ENCODE measurements at places on chromosomes 4 and X. TPM values are rescaled to one million over a fixed set of nuclear protein-coding genes. Genes with fewer than 3 reads are reported as not detected.

GRCh38 chr4:142615324-142615665 lies 230.8 kb downstream of the INPP4B start:
- no peaks in the 10 kb centered on the region for H3K4me1 ChIP-seq
- H3K36me3 ChIP-seq, result peaks cover 4% of the 10 kb centered on the region
- no peak overlapping the region for H3K4me3 ChIP-seq

- H3K27me3 ChIP-seq, result no peaks in the 10 kb centered on the region
- no peak for DNase-seq
- H3K4me1 ChIP-seq, result no peaks in the 10 kb centered on the region
- no peaks in the 10 kb centered on the region for H3K36me3 ChIP-seq
- H3K4me3 ChIP-seq, result no peak overlapping the region
Observed at GRCh38 chrX:10167573-10167972, 10.8 kb downstream of the CLCN4 start.

GRCh38 chr4:18735740-18736268 lies 714.2 kb upstream of the LCORL start:
- no peaks in the 10 kb centered on the region for H3K27me3 ChIP-seq
- H3K27ac ChIP-seq, result no peak overlapping the region
- DNase-seq, result no peak

GRCh38 chrX:65878456-65878855 lies 161.4 kb downstream of the VSIG4 start:
- no peaks in the 10 kb centered on the region for H3K27me3 ChIP-seq
- H3K36me3 ChIP-seq, result no peaks in the 10 kb centered on the region
- no peak overlapping the region for H3K4me3 ChIP-seq
- no peak for DNase-seq
- no peak overlapping the region for H3K27ac ChIP-seq
- peaks cover 12% of the 10 kb centered on the region for H3K4me1 ChIP-seq

- no peaks in the 10 kb centered on the region for H3K27me3 ChIP-seq
- no peak overlapping the region for H3K4me3 ChIP-seq
- no peaks in the 10 kb centered on the region for H3K36me3 ChIP-seq
- no peak overlapping the region for H3K27ac ChIP-seq
- no peaks in the 10 kb centered on the region for H3K4me1 ChIP-seq
Observed at GRCh38 chr4:71550220-71551165, 211.7 kb downstream of the SLC4A4 start.

- H3K27me3 ChIP-seq, result no peaks in the 10 kb centered on the region
- no peak overlapping the region for H3K4me3 ChIP-seq
- no peak for DNase-seq
- H3K36me3 ChIP-seq, result no peaks in the 10 kb centered on the region
- no peak overlapping the region for H3K27ac ChIP-seq
Observed at GRCh38 chr4:3710451-3711182, 55.6 kb upstream of the ADRA2C start.

GRCh38 chr4:101019313-101019712 lies 328.0 kb downstream of the PPP3CA start:
- no peak overlapping the region for H3K4me3 ChIP-seq
- no peak for DNase-seq
- no peaks in the 10 kb centered on the region for H3K27me3 ChIP-seq
- no peaks in the 10 kb centered on the region for H3K36me3 ChIP-seq
- H3K4me1 ChIP-seq, result peaks cover 42% of the 10 kb centered on the region

DNA sequence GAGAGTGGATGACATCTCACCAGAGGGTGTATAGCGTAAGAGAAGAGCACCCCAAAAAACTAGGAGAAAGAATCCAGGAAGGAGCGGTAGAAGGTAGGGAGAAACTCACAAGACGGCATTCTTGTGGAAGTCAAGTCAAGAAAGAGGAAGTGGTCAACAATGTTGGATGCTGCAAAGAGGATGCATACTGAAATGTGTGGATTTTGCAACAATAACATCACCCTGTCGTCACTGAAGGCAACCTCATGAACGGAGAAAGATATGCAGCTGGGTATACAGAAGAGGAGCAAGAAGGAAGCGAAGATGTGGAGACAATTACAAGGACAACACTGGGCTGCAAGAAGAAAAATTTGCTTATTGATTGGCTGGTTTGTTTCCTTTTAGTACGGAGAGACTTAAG lies 11.4 kb upstream of the TAPT1 start:
- no peak overlapping the region for H3K4me3 ChIP-seq
- H3K27ac ChIP-seq, result no peak overlapping the region
- H3K36me3 ChIP-seq, result no peaks in the 10 kb centered on the region
- no peaks in the 10 kb centered on the region for H3K4me1 ChIP-seq
- no peaks in the 10 kb centered on the region for H3K27me3 ChIP-seq

DNA sequence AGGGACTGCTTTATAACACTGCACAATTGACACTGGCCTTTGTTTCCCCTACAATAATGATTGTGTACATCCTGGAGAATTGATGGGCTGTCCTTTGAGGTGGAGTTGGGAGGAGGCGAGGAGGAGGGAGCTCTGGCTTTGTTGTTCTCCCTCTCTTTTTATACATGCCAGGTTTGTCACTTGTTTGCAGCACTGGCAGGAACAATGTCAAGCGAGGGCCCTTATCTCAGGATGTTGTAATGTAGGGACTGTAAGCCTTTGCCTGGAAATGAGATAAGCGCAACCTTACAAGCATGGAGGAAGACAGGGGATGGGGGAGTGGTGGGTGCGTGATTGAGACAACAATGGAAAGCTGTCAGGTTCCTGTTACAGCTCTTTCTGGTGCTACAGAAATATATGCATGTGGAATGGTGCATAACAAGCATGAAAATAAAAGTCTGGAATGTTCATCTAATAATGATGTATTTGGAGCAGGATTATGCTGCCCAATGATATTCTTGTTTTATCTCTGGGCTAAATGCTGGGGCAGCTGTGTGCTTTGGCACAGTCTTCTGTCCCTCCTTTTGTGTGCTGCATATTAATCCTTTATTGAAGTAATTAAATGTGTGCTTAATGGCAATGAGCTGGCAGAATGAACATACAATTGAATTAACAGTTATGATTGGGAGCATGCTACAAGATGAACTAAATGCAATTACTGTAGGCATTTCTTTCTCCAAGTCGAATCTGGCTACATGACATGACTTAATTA lies 294.4 kb downstream of the GPAT3 start:
- no peak overlapping the region for H3K27ac ChIP-seq
- H3K36me3 ChIP-seq, result no peaks in the 10 kb centered on the region
- H3K4me3 ChIP-seq, result no peak overlapping the region
- H3K4me1 ChIP-seq, result no peaks in the 10 kb centered on the region

- no peaks in the 10 kb centered on the region for H3K36me3 ChIP-seq
- DNase-seq, result no peak
- no peaks in the 10 kb centered on the region for H3K4me1 ChIP-seq
- H3K4me3 ChIP-seq, result no peak overlapping the region
- H3K27me3 ChIP-seq, result no peaks in the 10 kb centered on the region
Observed at GRCh38 chrX:11867610-11868345, 109.7 kb downstream of the MSL3 start.

GRCh38 chrX:96435378-96436035 lies 249.1 kb upstream of the DIAPH2 start:
- no peaks in the 10 kb centered on the region for H3K36me3 ChIP-seq
- no peak overlapping the region for H3K4me3 ChIP-seq
- H3K27ac ChIP-seq, result no peak overlapping the region
- H3K4me1 ChIP-seq, result no peaks in the 10 kb centered on the region
- no peaks in the 10 kb centered on the region for H3K27me3 ChIP-seq
- no peak for DNase-seq

GRCh38 chrX:123899701-123900100 lies 39.8 kb downstream of the XIAP start:
- no peaks in the 10 kb centered on the region for H3K4me1 ChIP-seq
- no peak for DNase-seq
- no peaks in the 10 kb centered on the region for H3K27me3 ChIP-seq

Gene CXCL3
- total RNA-seq, result not detected

Gene NXF3
- not detected for total RNA-seq

Gene HSD17B13
- 0.22 TPM for total RNA-seq

Gene MAGEA3
- not detected for total RNA-seq

Gene SOX3
- not detected for total RNA-seq

Measured in CD8-positive, alpha-beta memory T cell (primary cell).